ENCODE measurements at places on chromosomes 4 and X. TPM values are rescaled to one million over a fixed set of nuclear protein-coding genes. Genes with fewer than 3 reads are reported as not detected.

NHS gene
- total RNA-seq, result 14.2 TPM

EMD gene
- total RNA-seq, result 14.9 TPM

PHOX2B gene
- not detected for total RNA-seq

NCAPG gene
- 1.5 TPM for total RNA-seq

PPP4R3C gene
- total RNA-seq, result not detected

CPLX1 gene
- total RNA-seq, result under 0.01 TPM

TMPRSS11F gene
- not detected for total RNA-seq

DBET gene
- not detected for total RNA-seq

DNA sequence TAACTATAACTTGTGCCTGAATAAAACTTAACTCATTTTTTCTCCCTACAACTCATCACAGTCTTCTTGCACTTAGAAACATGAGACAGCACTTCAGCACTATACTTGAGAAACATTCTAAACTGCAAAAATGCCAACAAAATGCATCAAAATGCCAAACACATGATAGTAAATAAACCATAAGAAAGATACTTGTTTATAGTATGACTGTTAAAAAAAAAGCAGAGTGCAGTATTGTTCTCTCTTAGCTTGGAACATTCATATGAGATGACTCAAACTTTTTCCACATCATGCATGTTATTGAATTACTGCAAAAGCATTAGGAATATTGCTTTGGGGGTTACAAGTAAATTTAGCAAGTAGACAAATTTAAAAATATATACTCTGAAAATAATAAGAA, 135.7 kb upstream of the ANXA10 start:
- DNase-seq, result no peak

DNA sequence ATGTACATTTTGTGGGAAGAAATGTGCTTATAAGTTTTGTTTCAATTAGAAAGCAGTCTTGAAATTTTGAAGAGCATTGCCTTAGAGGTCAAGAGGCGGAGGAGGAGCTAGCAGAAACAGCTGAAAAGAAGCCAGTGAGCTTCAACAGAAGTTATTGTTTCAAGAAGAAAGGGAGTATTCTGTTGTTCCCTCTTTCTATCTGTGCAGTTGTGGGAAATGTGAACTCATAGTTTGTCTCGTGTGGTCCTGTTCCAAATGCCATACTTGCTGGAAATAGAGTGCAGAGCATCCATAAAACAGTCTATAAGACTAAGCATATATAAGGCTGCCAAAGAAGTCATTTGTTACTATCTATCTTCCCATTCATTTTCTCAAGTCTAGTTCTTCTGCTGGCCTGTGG, 1015.7 kb downstream of the DMD start:
- DNase-seq, result no peak

DNA sequence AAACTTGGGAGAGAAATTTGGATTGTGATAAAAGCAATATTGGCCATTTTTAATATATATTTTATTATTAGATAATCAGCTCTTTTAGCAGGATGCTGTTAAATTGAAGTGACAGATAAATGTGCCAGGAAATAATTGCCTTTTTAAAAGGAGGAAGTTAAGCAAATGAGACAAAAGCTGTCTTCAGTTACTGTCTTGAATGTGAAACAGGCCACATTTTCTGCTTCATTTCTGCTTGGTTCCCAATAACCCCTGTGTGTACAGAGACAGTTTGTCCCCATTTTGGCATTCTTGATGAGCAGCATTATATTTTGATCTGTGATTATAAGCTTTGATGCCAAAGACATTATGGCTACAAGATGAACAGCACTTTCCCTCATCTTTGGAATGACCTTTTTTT, 953 bp downstream of the EPGN start:
- no peak for DNase-seq

GRCh38 chrX:41234962-41235361, 99.0 kb upstream of the DDX3X start:
- DNase-seq, result no peak

DNA sequence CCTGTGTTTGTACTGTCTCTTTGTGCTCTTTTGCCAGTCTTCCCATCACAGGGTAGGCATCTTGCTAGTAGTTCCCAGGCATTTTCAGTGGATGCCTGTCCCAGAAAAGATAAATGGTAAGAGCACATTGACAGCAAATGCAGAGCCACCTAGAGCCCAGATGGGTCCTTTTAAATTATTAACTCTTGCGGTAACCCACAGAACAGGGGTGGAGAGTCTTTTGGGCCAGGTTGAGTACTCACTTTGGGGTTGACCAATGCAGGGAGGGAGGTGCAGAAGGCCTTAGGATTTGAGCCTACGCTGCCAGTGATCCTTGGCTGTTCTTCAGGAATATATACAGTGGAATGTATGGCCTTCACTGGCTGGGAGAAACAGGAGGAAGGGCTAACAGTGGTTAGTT, 173.8 kb downstream of the MSN start:
- DNase-seq, result no peak

DNA sequence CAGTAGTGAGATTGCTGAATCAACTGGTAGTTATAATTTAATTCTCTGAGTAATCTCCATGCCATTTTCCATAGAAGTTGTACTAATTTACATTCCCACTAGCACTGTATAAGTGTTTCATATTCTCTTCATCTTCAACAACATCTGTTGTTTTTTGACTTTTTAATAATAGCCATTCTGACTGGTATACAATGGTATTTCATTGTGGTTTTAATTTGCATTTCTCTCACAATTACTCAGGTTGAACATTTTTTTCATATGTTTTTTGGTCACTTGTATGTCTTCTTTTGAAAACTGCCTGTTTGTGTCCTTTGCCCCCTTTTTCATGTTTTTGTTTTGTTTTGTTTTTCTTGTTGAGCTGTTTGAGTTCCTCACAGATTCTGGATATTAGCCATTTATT, 880.2 kb downstream of the RAPGEF2 start:
- DNase-seq, result peak; percentile 65

DNA sequence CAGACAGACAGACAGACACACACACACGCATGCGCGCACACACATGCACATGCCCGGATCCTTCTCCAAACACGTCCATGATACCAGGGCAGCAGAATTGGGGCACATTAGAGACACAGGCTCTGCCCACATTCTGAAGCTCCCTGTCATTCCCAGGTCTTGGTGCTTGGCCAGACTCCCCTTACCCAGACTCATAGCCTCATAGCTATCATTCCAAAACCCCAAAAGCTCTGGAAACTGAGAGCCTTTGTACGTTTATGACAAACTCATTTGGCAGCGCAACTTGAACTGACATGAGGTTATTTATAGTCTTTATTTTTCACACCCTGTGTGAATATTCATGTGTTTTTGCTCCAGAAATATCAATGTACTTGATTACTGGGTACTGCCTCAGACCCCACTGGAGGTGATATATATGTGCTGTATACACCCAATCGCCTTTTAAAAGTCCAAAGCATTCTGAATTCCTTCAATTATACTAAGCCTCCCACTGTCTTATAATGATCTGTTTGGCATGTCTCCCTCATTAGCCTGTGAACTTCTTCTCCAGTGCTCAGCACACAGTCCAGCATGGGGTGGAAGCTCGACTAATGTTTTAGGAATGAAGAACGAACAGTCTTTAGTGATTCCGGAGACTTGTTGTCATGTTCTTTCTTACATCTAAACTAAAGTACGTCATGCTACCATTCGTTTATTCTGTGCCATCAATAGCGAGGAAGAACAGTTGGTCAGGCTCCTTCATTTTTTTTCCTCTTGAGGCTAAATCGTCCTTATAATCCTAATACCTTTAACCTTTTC, 45.0 kb downstream of the RTL9 start:
- no peak for DNase-seq

GRCh38 chr4:91037951-91038350, 910.8 kb downstream of the CCSER1 start:
- no peak for DNase-seq

DNA sequence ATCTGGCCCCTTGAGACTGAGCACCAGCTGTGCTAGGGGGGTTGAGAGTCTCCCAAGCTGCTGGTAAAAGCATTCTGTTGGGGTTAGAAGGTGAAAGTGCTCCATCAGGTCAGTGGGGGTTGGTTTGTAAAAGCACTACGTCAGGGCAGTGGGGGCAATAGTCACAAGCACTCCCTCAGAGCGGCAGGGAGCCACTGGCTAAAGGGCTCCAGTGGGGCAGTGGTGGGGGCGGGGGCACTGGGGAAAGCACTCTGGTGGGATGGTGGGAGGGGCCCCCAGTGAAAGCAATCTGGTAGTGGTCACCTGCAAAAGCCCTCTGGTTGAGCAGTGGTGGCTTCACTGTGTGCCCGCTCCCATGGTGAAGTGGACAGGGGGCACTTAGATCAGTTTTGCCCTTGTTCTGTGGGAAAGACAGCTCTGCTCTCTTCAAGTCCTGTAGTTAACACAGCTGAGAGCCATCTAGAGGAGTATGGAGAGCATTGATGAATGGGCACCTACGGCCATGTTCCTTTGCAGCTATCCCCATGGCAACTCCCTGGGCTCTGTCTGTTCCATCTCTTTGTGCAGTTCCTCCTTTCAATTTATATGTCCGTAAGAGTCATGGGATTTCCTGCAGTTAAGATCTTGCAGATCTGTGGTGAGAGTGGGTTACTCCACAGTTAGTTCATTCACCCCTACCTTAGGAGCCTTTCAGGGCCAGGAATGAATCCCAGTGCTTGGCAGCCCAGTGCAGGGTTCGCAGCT, 106.4 kb downstream of the SH3BGRL start:
- no peak for DNase-seq

- DNase-seq, result no peak
Measured at GRCh38 chr4:12724510-12724909, 759.6 kb downstream of the RAB28 start.

DNA sequence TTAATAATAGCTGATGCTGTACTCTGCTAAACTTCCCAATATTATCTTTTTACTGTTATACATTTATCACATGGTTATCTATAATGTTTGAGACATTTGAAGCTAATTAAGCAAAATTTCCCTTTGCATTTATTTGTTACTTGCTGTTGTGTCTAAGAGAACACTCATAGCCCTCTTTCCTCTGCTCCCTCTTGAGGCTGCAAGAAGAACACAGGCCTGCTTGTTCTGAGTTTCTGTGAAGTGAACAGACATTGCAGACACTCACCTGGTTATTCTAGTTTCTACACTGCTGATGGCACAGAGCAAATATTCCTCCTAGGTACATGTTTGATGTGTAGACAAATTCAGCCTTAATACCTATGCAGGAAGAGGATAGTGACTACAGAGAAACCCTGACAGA, 367.8 kb downstream of the GASK1B start:
- DNase-seq, result peak; percentile 29

GRCh38 chr4:73732759-73733431, 7.5 kb upstream of the CXCL8 start:
- no peak for DNase-seq

DNA sequence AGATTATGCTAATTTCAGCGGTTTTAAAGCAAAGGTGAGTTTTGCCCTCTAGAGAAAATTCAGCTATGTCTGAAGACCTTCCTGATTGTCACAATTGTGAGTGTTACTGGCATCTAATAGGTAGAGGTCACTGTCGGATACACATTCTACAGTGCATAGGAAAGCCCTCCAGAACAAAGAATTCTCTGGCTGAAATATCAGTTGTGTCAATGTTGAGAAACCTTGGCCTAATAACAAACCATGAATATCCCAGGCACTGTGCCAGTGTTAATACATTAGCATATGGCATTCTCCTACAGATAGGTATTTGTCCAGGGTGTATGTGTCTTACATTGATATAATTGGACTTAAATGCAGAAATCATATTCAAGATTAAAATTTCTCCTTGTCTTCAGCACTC, 294.3 kb downstream of the FSTL5 start:
- DNase-seq, result no peak

GRCh38 chr4:6423575-6423974, 48.8 kb downstream of the PPP2R2C start:
- DNase-seq, result no peak

- DNase-seq, result no peak
Measured at GRCh38 chr4:187094144-187094543, 370.5 kb upstream of the FAT1 start.

GRCh38 chrX:13845721-13846378, 29.0 kb upstream of the GPM6B start:
- DNase-seq, result peak; percentile 40
